ENCODE measurements at places on chromosomes 3 and 15.

- no peak for DNase-seq
Measured at GRCh38 chr3:147472846-147473245, 63.7 kb downstream of the ZIC1 start.

DNA sequence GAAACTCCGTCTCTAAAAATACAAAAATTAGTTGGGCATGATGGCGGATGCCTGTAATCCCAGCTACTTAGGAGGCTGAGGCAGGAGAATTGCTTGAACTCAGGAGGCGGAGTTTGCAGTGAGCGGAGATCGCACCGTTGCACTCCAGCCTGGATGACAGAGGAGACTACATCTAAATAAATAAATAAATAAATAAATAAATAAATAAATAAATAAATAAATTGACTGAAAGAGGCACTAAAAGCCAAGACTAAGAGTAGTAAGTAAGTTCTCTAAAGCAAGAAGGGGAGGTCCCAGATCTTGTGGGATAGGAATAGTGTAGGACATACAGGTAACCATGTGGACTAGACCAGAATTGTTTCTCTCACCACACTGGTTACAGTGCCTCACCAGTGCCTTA lies 40.0 kb downstream of the TLNRD1 start:
- no peak for DNase-seq

DNA sequence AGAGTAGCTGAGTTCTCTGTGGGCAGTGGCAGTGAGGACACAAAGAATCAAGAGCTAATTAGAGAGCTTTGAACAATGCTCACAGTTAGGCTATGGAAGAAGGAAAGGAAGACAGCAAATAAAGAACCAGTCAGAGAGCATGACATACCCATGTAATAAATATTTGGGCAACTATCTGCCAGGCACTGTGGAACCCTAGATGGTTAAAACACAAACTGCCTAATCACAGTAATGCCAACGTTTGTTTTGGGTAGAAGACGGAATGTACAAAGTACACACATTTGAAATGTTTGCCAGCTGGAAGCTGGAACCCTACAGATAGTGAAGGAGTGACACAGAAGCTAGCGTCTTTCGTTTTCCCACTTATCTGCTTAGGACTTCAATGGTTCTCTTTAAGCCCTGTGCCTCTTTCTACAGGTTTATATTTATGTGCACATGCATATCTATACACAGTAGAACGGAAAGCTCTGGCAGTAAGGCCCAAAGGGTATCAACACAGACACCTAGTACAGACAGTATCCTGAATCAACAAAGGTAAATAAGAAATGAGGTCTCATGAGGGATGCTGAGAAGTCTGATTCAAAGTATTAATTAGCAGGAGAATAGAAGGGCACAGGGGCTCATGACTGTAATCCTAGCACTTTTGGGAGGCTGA lies 44.6 kb downstream of the ANKRD28 start:
- no peak for DNase-seq

GRCh38 chr3:11835028-11835639 lies 11.6 kb downstream of the TAMM41 start:
- DNase-seq: no peak

DNA sequence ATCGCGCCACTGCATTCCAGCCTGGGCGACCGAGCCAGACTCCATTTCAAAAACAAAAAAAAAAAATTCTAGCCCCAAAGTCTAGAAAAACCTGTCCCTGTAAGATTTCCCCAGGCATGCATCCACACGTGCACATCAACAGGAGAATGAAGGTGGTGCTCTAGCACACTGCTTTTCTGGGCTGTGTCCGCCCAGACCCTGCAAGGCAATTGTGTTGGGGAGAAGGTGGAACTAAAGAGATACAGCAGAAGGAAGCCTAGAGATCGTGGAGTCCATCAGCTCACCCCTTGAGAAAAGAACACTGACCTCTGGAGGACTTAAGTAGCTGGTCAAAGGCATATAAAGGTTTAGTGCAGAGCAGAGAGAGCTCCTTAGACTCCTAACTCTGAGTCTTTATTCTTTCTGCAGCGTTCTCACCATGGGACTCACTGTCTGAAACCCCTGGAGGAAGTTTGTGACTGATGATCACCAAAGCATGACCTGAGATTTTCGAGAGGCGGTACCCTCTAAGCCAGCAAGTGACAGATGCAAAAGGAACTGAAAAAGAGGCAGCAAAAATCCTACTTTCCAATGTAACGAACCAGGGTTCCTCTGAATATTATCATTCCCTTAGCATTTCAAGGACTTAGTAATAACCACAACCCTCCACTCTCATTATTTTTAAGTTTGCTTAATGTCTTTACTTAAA lies 179.8 kb downstream of the MEX3B start:
- DNase-seq: no peak

DNA sequence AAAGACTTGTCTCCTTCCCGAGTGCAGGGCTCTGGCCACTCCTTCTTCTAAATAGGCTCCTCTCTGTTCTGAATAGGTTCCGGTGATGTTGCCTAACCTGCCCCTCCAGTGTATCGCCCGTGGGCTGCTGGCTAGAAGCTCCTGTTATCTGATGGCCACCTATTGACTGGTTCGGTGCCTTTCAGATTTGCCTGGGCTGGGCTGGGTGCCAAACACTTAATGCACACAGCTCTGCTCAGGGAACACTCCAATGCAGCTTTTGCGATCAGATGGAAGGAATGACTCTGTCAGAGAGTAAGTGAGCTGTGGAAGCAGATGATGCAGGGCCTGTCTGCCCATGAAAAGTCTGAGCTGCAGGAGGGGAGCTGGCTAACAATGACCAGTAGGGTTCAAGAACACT lies 112.9 kb downstream of the CORO2B start:
- DNase-seq: no peak

DNA sequence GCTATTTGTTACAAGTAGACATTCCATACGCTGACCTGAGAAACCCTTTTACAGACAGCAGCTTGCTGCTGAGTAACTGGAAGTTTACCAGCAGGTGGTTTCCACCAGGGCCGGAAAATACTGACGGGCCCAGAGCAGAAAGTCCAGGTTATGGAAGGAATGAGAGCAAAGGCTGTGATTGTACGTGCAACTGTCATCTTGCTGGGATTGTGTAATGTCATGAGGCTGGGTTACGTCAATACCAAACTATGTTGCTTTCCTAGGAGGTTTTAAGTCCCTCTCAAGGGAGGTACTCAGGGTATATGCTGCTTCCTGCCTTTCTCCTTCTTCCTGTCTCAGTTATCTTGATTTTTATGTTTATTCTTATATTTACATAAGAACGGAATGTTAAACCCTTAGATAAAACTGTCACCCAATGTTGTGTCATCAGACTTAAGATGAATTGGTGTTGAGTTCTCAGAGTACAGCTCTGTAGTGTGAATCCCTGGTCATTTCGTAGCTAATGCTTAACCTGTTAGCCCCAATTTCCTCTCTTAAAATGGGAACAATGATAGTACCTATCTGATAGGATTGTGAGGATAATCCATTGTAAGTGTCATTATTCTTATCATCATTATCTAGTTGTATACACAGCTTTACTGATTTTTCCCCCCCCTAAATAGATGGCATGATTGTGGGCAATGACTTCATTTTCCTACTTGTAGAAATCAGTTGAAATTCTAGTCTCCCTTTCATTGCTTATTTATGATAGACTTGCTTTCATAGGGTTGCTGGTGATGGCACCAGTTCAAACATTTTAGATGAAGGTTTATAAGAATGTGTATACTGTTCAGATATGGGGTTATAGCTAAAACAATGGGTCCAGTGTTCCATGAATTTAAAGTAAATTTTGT lies 101.4 kb downstream of the FNDC3B start:
- DNase-seq: no peak

- DNase-seq: no peak
Measured at GRCh38 chr15:65192016-65192415, 6.9 kb upstream of the CLPX start.

DNA sequence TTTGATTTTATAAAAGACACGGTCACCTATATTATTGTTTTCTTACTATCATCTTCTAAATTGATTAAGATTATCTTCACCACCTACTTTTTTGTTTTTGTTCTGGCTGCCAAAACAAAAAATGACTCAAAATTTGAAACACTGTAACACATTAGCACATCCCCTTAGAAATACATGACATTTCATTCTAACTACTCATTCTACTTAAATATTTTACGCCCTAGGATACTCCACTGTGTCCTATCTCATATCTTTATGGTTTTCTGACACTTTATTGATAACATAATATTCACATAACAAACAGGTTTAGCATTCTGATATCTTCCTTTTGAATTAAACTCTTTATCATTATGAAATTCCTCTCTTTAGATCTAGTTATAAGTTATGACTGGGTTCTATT lies 656.2 kb downstream of the GBE1 start:
- no peak for DNase-seq

GRCh38 chr3:128814519-128815317 lies 64.7 kb upstream of the ACAD9 start:
- DNase-seq: no peak

- no peak for DNase-seq
Measured at GRCh38 chr3:130462089-130462488, 54.9 kb upstream of the COL6A6 start.

Measured in cortex of kidney (tissue), 1 donor.